A549 treated with DMSO at 1 μM for 4 hours (cell line): ENCODE measurements at places on chromosomes 2 and 18. TPM values are rescaled to one million over a fixed set of nuclear protein-coding genes. Genes with fewer than 3 reads are reported as not detected.

GRB14 gene
- total RNA-seq = 3.1 to 7.6 TPM (median 5.6 TPM) in 5 replicates

LAMA1 gene
- 0.06 to 0.31 TPM (median 0.11 TPM) in 5 replicates for total RNA-seq

TRIM43 gene
- total RNA-seq = 0.05 TPM in 1 of 5 replicates, not detected in the others

CCDC68 gene
- 3.2 to 5.8 TPM (median 3.9 TPM) in 5 replicates for total RNA-seq

RAX gene
- total RNA-seq = not detected in 5 replicates

POTEI gene
- total RNA-seq = 0.01 TPM in 1 of 5 replicates, not detected in the others

ADAM23 gene
- 8.8 to 10.2 TPM (median 10.0 TPM) in 5 replicates for total RNA-seq
